NCI-H345 (cell line): ENCODE measurements at places on chromosomes 3 and 15.

GRCh38 chr3:89613241-89613640, 505.8 kb downstream of the EPHA3 start:
- DNase-seq, result no peak

DNA sequence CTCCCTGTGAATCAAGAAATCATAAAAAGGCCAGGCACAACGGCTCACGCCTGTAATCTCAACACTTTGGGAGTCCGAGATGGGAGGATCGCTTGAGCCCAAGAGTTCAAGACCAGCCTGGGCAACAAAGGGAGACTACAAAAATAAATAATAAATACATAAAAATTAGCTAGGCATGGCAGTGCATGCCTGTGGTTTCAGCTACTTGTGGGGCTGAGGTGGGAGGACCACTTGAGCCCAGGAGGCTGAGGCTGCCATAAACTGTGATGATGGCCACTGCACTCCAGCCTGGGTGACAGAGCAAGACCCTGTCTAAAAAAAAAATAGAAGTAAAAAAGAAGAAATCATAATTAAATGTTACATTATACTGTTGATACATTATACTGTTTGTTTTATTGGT, 28.0 kb upstream of the DCUN1D1 start:
- no peak for DNase-seq

DNA sequence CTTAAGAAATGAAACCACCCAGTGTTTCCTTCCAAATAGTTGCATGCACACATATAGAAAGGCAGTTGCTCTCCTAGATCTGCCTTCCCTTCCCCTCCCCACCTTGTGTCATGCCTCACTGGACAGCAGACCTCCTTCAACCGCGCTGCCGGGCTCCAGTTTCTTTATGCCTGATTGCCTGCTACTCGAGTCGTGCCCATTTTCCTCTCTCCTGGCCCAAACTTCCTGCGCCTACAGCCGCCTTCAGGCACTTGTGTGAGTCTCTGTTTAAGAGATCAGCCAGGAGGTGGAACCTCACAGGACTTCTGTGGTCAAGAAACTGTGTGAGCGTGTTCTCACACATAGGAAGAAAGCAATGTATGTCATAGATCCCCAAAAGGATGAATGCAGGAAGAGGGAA, 8.8 kb upstream of the FAM107A start:
- DNase-seq, result no peak

DNA sequence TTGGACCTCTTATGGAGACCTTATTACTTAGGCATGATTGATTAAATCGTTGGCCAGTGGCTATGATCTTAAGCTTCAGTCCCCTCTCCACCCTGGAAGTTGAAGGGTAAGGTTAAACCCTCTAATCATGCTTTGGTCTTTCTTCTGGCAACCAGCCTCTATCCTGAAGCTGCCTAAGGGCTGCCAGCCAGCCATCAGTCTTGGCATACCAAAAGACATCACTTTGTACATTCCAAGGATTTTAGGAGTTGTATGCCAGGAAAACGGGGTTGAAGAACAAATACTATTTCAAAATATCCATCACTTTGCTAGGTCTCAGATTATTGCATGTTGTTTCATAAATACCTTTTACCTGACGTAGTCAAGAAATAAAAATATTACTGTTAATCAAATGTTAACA, 28.9 kb downstream of the UBE2E2 start:
- DNase-seq, result no peak

DNA sequence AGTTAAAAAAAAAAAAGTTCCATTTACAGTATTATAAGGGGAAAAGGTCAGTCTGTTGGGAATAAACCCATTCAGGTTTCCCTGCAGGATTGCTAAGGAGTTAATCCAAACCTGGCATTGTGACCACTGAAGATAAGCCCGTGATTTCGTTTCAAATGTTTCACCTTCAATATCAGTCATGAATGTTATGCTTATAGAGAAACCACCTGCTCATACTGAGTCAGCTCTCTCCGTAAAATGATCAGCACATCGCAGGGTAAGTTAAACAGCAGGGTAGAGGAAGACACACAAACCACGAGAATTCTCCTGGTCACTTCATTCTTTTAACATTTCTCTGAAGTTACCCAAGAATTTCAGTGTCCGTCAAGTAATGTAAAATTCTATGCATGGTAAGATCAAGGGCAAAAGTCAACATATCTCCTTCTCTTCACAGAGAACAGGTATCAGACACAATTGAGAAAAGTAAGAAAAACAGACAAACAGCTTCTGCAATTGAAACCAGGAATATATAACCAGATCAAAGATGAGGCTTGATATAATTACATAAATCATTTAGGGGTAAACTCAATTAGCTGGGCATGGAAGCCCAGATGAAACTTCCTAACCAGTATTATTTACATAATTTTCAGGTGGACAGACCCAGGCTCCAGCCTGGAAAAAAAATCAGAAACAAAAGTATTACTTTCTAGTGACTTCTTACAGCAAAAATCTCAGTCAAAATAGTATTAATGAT, 67.6 kb upstream of the ARHGEF3 start:
- DNase-seq, result no peak

DNA sequence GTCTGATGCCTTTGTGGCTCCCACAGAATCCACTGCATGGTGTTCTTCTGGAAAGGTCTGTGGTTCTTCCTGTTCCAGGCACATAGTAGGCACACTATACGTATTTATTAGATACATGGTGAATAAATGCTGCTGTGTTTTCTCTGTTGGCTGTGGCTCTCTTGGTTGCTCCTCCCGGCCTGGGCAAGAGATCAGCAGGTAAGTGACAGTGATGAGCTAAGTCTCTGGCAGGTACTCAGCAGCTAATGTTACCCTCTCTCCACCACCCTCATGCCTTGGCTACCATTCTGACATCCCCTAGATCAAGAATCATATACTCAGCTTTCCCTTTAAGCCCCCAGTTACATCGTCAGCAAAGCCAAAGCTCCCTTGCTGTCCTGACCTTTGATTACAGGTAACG, 8.4 kb downstream of the SV2B start:
- DNase-seq, result no peak

GRCh38 chr3:128413413-128414205, 53.1 kb downstream of the DNAJB8 start:
- DNase-seq, result no peak

DNA sequence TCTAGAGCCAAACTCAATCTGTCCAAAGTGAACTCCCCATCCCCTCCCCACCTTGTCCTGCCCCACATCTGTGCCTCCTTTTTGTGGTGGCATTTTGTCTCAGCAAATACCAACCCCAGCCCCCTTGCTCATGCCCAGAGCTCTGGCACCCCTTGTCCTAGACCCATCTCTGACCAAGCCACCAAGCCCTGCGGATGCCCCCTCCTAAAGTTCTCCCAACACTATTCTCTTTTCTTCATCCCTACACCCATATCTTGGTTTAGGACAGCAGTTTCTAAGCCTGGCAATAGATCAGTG, 17.7 kb downstream of the ACAA1 start:
- no peak for DNase-seq

DNA sequence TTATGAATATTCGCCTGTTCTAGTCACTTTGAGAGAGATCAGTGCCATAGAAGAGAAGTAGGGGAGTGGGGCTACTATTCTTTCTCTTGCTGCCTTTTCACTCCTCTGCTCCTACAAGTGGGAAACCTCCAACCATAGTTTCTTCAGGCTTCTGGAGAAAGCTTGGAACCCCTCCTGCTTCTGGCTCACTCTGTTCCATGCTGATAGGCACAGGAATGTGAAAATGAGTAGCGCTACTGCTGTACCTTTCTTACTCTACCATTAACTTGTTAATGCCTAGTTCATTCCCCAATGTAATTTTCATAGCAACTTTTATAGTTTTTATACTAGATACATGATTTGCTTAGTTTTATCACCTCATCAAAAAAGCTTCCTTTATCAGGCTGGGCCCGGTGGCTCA, 26.7 kb upstream of the JMJD7 start:
- no peak for DNase-seq

- no peak for DNase-seq
These were observed 34.4 kb downstream of the CLSTN2 start for GRCh38 chr3:139969386-139969785.

- no peak for DNase-seq
These were observed 177.1 kb upstream of the UMPS start for GRCh38 chr3:124553178-124553577.

DNA sequence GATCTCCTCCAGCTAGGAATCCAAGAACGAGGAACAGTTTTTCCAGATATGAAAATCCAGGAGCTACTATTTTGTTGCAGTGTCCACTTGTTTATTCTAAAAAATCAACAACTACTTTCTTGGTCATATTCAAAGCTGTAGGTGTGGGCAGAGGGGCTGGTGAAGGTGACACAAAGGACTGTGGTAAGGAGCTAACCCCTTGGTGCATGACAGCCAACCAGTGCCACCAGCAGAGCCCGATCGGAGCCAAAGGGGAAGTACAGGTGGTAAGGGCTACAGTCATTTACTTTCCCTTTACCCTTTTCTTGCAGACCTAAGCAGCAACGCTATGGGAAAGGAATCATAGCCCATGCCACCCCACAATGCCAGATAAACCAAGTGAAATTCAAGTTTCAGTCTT, 30.7 kb downstream of the PLA1A start:
- DNase-seq, result no peak

DNA sequence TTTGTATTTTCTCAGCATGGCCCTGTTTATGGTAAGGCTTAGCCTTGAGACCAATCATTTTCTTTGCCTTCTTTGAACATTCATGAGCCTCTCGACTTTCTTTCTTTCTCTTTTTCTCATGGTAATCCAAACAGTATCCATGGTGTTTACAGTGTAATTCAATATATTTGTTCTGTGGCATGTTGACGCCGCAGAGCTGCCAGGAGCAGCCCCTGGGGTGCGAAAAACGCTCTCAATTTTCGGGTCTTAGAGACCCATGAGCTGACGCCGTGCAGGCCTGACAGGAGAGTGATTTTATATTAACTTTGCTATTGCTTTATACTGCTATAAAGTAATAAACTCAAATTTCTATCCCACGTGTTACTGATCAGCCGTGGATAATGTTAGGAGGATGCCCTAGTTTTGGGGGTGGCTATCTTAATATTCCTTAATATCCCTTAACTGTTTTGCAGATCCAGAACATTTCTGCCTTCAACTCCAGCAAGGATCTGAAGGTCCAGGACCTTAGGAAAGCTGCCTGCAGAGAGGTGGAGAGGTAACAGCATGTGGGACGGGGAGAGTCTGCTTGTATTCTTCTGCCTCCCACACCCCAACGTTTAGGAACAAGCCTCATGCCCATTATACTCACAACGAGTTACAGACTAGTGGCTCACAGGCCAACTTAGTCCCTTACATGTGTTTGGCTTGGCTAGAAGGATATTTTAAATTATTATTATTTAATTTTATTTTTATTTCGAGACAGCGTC, 29.3 kb upstream of the MYO1E start:
- DNase-seq, result peak; percentile 76

- DNase-seq, result no peak
These were observed 960.0 kb downstream of the DIPK2A start for GRCh38 chr3:144931590-144931989.

- DNase-seq, result no peak
These were observed 33.4 kb upstream of the STRIT1 start for GRCh38 chr3:155326901-155327300.

DNA sequence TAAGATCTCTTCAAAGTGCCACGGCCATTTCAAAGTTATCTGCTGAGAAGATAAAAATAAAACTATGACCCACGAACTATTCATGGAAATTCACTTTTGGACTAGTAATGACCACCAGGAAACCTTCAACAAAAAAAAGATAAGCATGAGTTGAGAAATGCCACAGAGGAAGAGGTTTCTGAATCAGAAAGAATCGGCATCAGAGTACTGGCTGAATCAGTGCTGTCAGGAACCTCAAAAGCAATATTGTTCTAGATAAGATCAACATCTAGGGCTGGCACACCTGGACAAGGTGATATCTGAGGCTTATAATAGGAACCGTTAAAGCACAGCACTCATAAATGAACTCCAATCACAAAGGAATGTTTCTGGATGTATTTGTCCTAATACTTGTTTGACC, 72.7 kb downstream of the PEAK1 start:
- DNase-seq, result no peak

GRCh38 chr15:37130356-37130755, 30.0 kb upstream of the MEIS2 start:
- DNase-seq, result no peak

- DNase-seq, result no peak
These were observed 175.5 kb downstream of the GBE1 start for GRCh38 chr3:81585937-81586336.

- DNase-seq, result no peak
These were observed 100.2 kb upstream of the TLE3 start for GRCh38 chr15:70197945-70198361.

DNA sequence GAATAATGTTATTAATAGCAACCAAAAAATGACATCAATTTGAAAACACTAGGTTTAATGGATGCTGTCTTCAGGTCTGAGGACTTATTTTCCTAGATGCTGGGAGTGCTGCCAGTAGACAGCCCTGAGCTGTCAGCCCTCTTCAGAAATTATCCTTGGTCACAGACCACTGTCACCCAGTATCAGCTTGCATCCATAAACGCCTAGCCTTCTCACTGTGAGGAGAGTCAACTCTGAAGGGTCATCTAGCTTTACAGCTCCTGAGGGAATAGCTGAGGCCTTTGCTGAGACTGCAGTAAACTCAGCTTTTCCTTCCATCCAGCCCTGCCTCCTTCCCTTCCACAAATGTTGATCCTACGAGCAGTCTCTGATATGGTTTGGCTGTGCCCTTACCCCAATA, 19.4 kb upstream of the MNS1 start:
- DNase-seq, result no peak

- DNase-seq, result no peak
These were observed 424.4 kb downstream of the C3orf38 start for GRCh38 chr3:88574146-88574545.

GRCh38 chr15:70092464-70093027, 5.2 kb downstream of the TLE3 start:
- no peak for DNase-seq

DNA sequence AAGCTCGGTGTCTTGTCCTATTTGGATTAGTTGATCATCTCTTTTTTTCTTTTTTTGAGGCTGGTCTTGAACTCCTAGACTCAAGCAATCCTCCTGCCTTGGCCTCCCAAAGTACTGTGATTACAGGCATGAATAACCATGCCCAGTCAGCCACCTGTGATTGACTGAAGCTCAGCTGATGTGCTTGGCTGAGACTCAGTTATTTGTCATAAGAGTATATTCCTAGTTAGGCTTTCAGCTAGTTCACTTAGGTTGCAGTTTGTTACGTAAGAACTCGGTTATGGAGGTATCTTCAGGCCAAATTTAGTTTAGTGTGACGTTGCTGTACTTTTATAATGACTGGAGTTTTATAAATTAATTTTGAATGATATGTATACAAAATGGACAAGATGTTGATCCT, 365.0 kb downstream of the SV2B start:
- DNase-seq, result no peak

GRCh38 chr15:29988701-29989100, 94.1 kb upstream of the GOLGA8J start:
- DNase-seq, result no peak

DNA sequence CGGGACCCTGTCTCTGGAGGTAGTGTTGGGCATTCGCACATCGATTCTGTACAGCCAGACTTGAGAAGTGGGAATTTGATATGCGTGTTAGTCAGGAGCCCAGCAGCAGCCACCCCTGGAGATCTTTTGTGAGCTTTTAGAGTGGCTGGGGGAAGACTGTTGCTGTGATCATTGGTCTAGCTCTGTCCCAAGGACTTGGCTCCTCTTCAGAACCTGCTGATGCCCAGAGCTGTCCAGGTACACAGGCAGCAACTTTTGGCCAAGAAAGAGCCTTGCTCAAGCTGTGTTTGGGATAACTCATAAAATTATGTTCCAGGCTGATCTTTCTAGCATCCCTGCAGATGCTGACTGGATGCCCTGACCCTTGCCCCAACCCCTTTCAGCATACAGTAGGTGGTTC, 29.3 kb downstream of the LIMD1 start:
- DNase-seq, result no peak

- no peak for DNase-seq
These were observed 97.6 kb upstream of the SLC25A36 start for GRCh38 chr3:140844072-140844471.

- DNase-seq, result no peak
These were observed 47.2 kb upstream of the CNTN3 start for GRCh38 chr3:74661672-74662071.
